ENCODE measurements at places on chromosomes 6 and 20.

DNA sequence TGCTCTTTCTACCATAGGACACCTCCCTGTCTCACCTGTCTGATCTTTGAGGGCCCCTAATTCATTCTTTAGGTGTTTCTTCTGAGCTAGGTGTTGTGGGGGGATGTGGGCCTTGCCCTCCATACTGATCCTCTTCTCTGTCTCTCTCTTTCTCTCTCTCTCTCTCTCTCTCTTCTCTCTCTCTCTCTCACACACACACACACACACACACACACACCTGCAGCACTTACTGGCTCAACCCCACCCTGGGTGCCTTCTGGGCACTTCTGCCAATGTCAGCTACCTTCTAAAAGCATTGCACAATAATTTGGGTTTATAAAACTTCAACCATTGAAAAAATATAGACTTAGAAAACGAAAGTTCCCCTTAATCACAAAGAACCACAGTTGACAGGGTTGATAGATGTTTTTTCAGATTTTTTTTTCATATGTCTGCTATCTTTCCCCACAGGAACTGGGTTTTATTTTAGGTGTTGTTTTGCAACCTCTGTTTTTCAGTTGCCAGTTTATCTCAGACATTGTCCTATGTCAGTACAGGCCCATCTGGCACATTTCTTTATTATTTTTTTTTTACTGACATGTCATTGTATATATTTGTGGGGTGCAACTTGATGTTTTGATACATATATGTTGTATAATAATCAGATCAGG, 28.1 kb downstream of the PKIG start:
- no peak for DNase-seq

DNA sequence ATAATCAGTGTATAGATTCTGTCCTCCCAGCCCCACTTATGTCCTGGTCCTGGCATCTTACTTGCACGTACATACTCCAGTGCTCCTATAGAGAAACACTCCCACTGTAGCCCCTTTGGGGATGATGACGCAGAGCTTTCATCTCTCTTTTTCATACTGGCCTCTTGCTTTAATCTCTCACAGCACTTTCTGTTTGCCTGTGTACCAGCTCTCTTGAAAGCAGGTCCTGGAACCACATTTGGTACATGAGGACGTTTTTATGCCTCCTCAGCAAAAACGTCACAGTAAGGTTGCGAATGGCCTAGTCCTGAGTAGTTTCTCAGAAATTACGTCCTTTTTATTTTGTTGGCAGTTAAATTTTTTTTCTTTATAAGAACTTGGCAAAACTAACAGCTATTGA, 10.8 kb downstream of the L3MBTL3 start:
- no peak for DNase-seq

- no peak for DNase-seq
Observed at GRCh38 chr6:169828176-169828575, 76.8 kb downstream of the ERMARD start.

DNA sequence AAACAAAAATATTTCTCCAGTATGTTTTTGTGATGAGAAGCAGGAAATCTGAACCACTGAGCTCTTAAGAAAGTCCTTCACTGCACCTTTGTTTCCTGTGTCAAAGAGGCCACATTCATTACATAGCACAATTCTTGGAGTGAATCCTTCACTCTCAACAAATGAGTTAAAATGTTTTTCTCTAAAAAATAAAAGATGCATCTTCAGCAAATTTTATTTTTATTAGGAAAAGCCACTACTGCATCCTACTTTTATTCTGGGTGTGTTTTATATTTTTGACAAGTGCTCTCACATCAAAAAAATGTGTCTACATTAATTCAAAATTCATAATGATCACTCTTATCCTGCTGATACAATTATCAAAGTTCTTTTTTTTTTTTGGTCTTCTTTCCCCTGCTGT, 76.3 kb downstream of the PLCB4 start:
- no peak for DNase-seq

DNA sequence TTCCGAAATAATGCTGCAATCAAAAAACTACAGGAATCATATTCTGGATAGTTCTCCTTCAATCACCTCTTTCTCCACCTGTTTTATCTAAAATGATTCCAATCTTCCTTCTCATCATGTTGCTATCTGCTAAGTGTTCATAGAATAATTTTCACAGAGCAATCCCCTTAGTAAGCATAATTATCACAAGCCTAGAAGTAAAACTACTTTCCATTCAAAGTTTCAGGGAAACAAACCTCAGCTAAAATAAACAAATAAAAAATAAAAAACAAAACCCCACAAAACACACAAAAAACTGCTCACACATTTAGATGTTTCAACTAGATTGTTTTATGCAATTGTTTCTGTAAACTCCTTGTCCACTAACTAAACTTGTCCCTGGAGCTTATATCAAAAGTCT, 291.2 kb downstream of the PHACTR1 start:
- DNase-seq = no peak

- DNase-seq = no peak
Observed at GRCh38 chr6:9978480-9978879, 436.4 kb downstream of the TFAP2A start.

GRCh38 chr6:91087908-91088307, 501.0 kb upstream of the MAP3K7 start:
- no peak for DNase-seq
